ENCODE measurements at places on chromosomes 2 and 18.

DNA sequence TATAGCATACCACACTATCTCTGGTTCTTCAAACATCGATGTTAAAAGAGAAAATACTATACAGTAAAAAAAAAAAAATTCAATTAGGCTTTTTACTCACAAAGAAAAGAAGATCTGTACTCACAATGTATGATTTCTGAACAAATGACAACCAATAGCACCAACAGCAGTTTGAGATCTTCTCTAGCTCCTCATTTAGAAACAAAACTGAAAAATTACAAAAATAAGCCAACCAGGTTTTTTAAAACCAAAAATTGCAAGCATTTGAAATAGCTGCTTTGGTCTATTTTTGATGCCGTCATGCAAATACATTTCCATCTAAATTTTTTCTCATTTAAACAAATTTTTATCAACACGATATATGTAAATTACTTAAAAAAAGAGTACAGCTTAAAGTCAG, 34.3 kb upstream of the RALBP1 start:
- no peak for DNase-seq

DNA sequence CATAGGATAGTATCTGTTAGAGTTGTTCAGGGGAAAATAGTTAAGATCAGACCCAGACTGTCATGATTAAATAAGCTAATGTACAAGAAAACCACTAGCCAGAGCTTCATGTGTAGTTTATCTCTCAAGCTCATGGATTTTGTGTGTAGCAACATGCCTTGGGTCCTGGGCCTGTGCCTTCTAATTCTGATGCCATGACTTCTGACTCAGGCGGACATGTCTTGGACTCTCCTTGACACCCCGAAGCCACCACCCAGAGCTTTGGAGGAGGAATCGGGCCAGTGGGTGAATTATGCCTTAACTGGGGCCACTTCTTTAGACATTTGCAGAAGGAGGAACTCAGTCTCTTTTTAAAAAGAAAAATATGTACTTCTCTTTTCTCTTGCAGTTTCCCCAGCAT, 68.7 kb downstream of the NPAS2 start:
- DNase-seq: no peak

GRCh38 chr2:71005271-71006202, 10.9 kb upstream of the TEX261 start:
- no peak for DNase-seq

- DNase-seq: no peak
Observed at GRCh38 chr2:190551928-190552327, 17.4 kb upstream of the NEMP2 start.

GRCh38 chr2:185347445-185347844, 391.2 kb upstream of the FSIP2 start:
- no peak for DNase-seq

DNA sequence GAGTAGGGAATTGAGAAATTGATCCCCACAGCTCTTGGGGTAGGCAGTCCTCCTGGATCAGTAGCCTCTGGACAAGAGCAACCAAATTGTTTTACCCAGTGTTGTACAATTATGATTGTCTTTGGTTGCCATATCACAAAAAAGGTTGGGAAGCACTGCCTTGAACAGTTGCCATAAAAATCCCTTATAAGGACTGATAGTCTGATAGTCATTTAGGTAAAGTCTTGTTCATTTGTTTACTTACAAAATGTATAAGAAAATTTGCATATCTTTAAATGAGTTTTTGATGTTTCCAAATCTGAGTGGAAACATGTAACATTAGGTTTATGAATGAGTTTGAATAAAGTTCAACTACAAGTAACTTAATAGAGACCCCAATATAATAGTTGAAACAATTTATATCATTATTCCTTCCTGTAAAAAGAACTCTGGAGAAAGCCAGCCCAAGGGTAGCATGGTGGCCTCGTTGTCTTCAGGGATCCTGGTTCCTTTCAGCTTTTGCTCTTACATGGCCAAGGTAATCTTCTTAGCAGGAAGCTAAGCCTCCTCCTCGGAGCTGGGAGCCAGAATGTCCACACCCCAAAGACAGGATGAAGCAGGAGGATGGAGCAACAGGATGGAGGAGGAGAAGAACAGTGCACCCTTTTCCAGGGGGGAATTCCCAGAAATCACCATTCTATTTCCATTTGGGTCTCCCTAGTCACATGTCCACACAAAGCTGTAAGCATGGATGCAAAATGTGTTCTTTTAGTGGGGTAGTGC, 35.7 kb upstream of the NEMP2 start:
- DNase-seq: no peak

- DNase-seq: no peak
Observed at GRCh38 chr2:64905338-64906024, 83.7 kb upstream of the SLC1A4 start.

DNA sequence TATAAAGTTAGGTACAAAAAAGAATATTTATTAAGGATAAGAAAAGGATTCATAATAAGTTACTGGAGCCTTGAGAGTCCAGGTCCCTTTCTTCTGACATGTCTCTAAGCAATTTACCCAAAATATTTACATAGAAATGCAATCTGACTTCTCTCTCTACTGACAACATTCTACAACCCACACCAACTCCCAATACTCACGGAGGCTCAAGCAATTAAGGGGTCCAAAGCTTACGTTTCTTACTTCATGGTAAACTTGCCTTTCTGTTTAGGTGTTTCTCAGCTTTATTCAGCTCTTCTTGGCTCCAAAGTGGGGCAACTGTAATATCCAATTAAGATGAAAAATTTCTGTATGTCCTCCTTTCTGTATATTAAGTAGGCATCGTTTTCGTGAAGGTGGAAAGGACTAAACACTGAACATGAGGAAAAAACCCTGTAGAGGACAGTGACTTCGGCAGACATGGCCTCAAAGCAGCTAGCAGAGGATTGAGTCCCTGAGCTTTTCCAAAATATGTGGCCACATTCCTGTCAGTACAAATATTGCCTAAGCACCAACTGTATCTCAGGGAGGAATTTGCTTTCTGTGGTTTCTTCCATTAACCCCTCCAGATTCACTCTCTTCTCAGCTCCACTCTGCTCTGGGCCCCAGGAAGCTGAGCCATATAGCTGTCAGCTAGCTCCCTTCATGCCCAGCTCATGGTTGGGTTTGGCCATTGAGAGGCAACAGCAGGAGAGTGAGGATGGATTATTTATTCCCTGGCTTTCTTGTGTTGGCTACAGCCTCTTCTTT, 67.9 kb upstream of the GLS start:
- DNase-seq: no peak

DNA sequence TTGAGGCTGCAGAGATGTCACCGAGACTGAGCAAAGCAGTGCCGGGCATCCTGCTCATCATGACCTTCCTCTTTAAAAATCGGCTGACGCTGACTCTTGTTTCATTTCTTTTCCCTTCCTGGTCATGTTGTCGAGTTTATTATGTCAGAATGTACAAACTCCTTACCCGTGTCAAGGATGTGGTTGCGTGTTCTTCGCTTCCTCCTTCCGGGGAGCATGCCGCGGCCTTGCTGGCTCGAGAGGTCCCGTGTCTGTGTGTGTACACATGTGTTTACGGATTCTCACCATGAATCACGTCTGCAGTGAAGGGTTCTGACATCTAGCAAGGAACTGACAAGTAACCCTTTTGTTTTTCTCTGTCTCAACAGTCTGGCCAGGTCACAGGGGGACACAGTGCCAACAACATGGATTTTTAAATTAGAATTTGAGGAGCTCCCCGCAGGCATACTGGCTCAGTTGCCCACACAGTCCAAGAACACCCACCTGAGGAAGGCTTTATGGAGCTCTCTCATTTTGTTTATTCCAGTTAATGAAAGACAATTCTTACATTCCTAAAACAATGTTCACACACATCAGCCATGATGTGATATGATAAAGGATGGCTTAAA, 60.2 kb downstream of the MYT1L start:
- no peak for DNase-seq

- DNase-seq: no peak
Observed at GRCh38 chr2:64289251-64289650, 145.0 kb upstream of the PELI1 start.

DNA sequence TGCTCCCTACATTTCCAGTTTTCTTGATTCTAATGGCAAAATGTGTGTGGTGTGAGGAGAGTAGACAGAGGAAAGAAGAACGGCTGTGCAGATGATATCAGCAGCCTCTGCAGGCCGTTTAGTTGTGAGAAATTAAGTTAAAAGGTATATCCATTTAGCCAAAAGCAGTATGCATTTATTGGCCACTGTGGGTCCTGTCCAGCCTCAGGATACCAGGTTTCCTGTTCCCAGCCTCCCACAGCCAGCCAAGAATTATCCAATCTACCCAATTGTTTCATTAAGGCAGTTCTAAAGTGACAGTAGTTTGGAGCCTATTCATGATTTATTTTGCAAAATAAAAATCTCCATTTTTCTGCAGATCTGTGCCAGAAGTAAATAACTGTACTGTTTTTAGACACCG, 107.5 kb downstream of the TMEM18 start:
- DNase-seq: no peak

DNA sequence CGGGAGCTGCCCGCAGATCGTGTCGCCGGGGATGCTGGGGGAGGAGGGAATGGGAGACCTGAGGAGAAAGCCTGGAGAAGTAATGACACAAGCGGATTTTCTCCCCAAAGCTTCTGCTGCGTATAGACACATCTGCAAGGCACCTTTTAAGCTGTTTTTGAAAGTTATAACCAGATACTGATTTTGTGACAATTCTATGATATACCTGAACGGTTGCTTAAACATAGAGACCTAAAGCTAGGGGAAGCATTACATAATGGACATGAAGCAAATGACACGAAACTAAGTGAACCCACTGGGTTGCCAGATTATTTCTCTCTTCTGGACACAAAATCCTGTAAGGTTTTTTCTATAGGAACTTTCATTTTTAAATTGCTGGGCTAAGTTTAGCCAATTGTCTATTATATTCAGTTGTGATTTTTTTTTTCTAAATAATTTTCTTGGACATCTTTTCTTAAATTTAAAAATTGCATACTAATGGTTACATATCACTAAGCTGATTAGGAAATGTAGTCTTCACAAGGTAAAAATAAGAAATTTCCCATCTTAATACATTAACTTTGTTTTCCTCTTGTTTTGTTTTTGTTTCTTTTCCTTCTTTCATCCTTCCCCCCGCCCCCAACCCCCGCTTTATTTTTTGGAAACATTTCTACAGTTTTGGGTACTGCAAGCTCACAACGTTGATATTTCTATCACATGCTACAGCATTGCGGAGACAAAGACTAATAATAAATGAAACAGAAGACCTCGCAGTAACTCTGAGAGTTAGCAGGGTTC, 1.3 kb downstream of the OSBPL6 start:
- DNase-seq: no peak

DNA sequence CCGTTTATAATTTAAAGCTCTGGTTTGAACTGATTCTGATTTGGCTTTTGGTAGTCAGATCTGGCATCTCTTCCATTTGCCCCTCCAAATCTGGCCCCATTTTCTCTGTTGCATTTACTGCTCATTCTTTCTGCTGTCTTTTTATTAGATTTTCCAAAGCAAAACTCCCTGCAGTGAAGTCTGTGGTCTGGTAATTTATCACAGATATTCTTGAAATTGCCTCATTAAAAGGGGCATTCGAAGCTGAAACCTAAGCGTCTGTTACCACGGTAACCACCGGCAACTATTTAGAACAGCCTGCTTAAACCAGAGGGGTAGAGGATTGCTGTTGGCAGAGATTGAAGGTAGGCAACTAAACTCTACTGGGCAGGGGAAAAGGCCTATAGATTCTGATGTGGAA, 111.5 kb upstream of the UPP2 start:
- no peak for DNase-seq

GRCh38 chr2:88754585-88755320, 63.3 kb downstream of the RPIA start:
- DNase-seq: peak; percentile 33

DNA sequence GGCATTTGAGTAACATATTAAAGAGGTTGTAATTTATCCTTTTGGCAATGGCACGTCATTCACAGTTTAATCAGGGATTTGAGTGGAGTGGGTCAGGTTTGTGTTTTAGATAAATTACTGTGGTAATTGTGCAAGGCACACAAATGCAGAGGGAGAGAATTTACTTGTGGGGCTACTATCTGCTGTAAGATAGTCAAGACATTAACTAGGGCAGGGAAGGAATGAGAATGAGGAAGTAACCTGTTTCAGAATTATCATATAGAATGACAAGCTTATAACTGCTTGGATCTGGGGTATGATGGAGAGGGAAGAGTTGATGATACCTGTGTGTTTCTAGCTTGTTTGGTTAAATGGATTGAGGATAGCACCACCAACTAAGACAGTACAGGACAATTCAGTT, 58.9 kb upstream of the ZSWIM2 start:
- DNase-seq: peak; percentile 13

- no peak for DNase-seq
Observed at GRCh38 chr2:147512206-147512605, 332.6 kb upstream of the ACVR2A start.

DNA sequence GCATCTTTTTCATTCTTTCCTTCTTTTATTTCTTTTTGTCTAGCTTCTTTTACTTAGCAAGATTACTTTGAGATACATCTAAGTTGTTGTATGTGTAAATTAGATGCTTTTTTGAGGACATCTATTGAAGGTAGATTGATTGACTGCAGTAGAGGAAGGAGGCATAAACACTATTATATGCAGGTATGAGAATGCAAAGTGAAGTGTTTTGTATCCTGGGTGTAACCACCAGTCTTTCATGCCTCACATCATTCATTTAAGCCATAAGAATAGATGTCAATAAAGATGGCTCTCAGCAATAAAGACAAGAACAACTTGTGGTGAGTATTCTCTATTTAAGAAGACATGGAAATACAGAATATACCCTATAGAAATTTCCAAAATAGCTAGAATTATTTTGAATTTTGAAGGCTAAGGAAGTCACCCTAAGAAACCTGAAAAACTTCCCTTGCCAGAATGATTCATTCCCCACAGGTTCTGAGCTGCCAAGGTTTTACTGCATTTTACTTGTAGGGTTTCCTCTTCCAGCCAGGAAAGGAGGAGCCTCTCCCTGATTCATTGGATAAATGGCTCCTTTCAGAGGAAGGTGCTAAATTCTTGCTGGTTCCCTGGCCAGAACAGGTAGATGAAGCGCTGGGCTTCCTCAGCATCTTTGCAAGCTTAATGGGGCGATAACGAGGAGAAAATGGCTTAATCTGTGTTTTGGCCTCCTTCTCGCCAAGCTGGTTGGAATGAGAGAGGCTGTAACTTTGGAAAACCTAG, 279.8 kb upstream of the SLC14A2 start:
- DNase-seq: no peak

DNA sequence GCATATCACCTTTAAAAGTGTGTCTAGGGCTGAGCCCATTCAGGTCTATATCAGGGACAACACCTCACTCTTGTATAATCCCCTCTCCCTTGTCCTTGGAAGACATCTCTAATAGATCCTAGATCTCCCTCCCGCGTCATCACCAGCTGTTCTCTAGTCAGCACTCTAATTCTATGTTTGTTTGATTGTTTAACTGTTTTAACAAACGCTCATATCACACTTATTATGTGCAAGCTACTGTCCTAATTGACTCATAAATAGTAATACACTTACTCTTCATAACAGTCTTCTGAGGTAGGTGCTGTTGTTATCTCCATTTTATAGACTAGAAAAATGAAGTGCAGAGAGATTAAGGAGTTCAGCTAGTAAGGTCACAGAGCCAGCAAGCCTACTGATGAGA, 1.6 kb upstream of the ERMN start:
- DNase-seq: no peak

GRCh38 chr18:46220116-46220515, 115.9 kb downstream of the HAUS1 start:
- DNase-seq: no peak

- no peak for DNase-seq
Observed at GRCh38 chr2:102277202-102277700, 34.1 kb upstream of the IL1RL1 start.

- no peak for DNase-seq
Observed at GRCh38 chr18:78293940-78294541, 685.6 kb upstream of the SALL3 start.

- no peak for DNase-seq
Observed at GRCh38 chr2:108934583-108935245, 54.3 kb downstream of the EDAR start.

All from hematopoietic multipotent progenitor cell treated with erythropoietin and hydrocortisone succinate and interleukin-3 and kit ligand, for 6 days (in vitro differentiated cells).